ENCODE measurements at places on chromosomes 4 and X. TPM values are rescaled to one million over a fixed set of nuclear protein-coding genes. Genes with fewer than 3 reads are reported as not detected.
A peak's percentile ranks its signal among the peaks of the same experiment; 100 is the strongest.

Gene SMIM10
- 3.5 TPM for total RNA-seq

Gene ARX
- total RNA-seq = not detected

Gene UBE2D3
- total RNA-seq = 381 TPM

Gene MUC7
- total RNA-seq = not detected

Gene THAP6
- total RNA-seq = 16.3 TPM

Gene AFM
- total RNA-seq = not detected

Gene SOWAHB
- total RNA-seq = not detected

Gene CT45A1
- total RNA-seq = not detected

Gene BEND2
- not detected for total RNA-seq

Gene POLR2B
- 82.5 TPM for total RNA-seq

Gene GYG2
- total RNA-seq = 1.4 TPM

DNA sequence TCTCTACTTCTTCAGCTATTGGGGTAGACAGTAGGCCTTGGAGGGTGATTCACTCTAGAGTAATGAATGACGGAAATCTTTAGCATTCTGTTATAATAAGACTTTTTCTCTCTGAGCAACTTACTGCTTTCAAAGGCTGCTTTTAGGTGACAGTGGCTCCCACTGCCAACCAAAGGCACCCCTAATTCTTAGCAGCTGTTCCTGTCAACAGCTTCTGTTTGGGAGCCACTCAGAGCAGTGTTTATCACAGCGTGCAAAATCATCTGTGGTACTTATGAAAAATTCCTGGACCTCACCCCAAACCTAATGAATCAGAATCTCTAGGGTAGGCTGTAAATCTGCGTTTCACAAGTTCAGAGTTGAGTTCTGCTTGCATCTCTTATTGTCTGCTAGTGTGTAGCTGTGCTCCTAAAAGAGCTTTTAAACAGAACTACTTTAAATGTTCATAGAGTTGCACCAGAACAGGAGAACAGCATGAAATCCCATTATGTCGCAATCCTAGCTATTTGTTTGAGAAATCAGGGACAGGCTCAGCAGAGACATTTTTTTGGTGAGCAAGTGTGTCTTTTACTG lies 52.8 kb upstream of the POU4F2 start:
- DNase-seq = no peak

- no peak for DNase-seq
Measured at GRCh38 chr4:95387719-95388118, 161.1 kb downstream of the UNC5C start.

DNA sequence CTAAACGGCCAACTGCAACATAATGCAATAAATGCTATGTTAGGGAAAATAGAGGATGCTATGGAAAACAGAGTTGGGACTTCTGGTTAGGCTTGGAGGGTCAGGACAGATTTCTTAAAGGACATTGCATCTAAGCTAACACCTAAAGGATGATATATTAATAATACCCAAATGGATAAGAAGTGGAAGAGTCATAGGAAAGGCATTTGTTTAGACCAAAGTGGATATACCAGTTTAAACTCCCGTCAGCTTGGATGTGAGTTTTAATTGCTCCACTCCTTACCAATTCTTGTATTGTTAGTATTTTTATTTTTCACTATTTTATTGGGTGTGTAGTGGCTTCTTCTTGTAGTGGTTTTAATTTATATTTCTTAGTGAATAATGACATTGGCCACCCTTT lies 93.9 kb downstream of the PTPN13 start:
- DNase-seq = no peak

- no peak for DNase-seq
Measured at GRCh38 chr4:600850-601515, 24.4 kb upstream of the PDE6B start.

GRCh38 chr4:38904090-38904666 lies 36.6 kb downstream of the FAM114A1 start:
- no peak for DNase-seq

DNA sequence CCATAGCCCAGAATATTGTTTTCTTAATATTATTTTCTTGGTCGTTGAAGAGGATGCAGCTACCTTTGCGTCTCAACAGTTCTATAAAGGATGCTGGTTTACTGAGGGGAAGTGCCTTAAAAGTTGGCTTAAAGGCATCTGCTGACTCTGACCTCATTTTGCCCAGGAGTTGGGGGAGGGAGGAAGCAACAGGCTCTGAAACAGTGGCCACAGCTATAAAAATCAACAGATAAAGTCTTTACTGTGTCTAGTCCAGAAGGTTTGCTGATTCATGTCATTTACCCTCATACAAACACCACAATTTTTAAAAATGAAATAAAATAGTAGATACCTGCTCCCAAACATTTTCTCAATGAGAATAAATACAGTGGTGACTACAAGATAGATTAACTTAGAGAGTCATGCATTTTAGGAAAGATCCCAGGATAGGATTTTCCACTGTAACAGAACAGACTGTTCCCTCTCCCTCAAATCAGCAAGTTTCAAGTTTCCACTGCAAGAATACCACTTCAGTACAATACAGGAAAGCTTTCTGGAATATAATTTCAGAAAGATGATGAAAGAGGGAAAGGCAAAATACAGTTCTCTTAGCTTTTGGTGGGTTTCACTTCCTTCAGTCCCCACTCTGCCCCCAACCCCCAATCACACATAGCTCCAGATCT lies 1.9 kb downstream of the PHKA1 start:
- no peak for DNase-seq

- DNase-seq = no peak
Measured at GRCh38 chr4:114839986-114840385, 241.4 kb downstream of the UGT8 start.

GRCh38 chrX:42025861-42026260 lies 102.5 kb upstream of the CASK start:
- DNase-seq = no peak

GRCh38 chr4:157270108-157270507 lies 49.6 kb downstream of the GRIA2 start:
- DNase-seq = no peak

DNA sequence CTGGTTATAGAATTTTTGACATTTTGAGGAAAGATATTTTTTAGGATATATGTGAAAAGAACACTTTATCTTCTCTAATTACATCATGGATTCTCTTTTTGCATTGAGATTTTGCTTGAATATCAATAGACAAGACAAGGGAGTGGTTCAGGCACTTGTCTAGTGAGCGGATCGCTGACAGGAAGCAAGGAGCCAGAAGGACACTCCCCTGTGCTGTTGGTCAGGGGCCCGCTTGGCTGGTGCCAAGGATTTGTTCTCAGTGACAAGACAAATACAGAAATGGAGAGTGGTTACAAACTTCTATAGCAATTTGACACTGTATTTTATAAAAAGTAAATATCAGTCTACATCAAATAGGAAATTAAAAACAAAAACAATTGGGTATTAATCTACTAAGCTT lies 60.0 kb downstream of the SLC9B1 start:
- DNase-seq = peak; percentile 44

GRCh38 chr4:179757641-179758040 lies 2315.4 kb upstream of the AGA start:
- DNase-seq = no peak

DNA sequence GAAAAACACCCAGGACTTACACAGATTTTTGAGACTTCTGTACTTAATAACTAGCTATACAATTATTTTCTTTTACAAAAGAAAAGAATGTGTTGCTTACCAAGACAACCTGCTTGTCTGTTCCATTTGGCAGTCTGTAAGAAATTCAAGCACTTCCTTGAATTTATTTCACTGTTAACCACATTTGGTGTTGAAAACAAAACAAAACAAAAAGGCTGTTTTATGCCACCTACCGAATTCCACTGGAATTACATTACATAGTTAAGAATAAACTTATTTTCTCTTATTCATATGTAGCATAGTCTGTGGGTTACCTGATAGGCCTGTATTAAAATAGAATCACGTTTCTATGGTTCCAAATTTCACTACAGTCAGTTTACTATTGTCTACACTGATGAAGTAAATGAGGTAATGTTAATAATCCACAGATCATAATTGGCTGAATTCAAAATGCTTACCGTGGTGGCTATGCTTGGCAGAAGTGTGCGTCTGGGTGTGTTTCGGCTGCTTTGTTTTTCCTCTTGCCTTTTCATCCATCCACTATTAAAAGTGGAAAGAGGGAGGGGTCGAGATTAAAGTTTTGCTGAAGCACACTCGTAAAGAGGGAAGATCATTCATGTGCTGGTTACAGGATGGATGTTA lies at the start of gene TLR1:
Gene TLR1, minus strand, starts transcription at position 138 of the 642 bp plus-strand sequence. CDS start 5,960 bp downstream, outside the sequence.
- no peak for DNase-seq

- DNase-seq = no peak
Measured at GRCh38 chr4:54063229-54063628, 1.2 kb downstream of the CHIC2 start.

- no peak for DNase-seq
Measured at GRCh38 chr4:88413801-88414200, 35.1 kb downstream of the HERC6 start.

GRCh38 chr4:133152330-133152821 lies 3.3 kb downstream of the PCDH10 start:
- DNase-seq = no peak

DNA sequence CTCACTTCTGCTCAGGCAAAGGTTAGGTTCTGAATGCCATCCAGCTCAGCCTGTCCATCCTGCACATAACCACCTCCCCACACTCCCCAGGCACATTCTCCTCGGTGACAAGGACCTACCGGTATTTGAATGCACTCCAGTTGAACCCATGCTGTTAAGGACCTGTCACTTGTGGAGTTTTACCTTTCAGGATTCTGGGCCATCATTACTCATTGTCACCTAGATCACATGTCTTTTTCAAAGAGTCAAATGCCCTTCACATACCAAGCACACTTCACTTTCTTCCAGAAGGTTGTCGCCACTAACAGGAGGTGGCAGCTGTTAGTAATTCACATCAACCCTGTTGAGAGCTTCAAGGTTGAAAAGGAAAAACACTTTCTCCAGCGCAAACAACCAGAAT lies 218.3 kb downstream of the SOWAHB start:
- DNase-seq = no peak

DNA sequence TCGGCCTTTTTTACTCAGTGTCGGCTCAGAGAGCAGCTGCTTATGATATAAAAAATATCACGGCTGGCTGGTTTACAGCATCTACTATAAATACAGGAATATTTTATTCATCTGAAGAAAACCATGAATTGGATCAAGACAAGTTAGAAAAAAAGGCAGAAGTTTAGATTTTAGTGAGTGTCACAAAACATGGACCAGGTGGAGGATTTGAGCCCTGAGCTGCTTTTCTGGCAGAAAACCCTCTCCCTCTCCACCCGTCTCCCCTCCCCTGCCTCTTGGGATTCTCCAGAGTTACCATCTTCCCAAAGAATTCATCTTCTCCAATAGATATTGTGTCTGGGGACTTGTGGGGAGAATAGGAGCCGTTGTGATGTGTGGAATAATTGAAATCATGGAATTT lies 142.8 kb upstream of the RAI2 start:
- DNase-seq = no peak

DNA sequence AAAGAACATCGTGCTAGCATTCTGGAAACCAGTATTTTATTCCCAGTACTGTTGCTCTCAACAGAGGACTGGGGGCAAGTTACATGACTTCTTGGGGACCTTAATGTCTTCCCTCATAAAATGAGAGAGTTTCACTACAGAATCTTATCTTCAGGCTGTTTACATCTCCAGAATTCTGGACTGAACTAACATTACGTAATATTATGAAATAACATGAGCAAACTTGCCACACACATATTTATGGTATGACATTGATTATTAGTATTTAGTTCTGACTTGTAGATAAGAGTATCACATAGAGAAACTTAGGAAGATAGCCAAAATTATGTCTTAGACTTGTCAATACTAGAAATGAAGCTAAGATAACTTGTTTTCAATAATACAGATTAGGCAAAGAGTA lies 68.0 kb downstream of the NFKB1 start:
- DNase-seq = no peak

- DNase-seq = no peak
Measured at GRCh38 chrX:71400710-71401109, 34.6 kb downstream of the TAF1 start.

- DNase-seq = no peak
Measured at GRCh38 chrX:28108186-28108945, 127.1 kb upstream of the DCAF8L1 start.

DNA sequence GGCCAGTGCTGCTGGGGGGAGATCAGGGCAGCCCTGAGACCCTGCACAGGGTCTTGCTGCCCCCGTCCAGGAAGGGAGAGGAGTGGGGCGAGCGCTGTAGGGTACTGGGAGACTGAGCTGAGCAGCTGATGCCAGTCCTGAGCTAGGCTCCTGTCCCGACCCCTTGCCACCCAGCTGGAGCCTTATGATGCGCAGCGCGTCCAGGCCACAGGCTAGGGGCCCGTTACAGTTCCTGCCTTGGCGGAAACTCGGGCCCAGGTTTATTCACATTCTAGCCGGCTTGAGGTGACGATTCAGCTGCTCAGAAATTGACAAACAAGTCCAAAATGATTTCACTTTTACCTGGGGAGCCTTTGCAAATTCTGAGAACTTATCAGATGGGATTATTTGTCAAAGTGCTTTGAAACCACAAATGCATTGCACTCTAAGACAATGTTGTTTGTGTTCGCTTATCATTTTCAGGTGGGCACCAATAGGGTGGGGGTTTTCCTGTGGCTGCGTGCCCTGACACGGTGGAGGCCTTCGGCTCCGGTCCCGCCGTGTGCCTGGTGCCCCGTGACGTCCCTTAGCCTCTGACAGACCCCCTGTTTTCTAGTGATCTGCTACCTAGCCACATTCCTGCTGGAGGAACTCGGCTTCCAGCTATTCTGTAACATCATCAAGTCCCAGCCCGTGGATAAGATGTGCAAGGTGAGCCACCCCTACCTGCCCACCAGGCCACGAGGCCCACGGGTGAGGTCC lies 18.9 kb downstream of the CFAP99 start:
- no peak for DNase-seq

DNA sequence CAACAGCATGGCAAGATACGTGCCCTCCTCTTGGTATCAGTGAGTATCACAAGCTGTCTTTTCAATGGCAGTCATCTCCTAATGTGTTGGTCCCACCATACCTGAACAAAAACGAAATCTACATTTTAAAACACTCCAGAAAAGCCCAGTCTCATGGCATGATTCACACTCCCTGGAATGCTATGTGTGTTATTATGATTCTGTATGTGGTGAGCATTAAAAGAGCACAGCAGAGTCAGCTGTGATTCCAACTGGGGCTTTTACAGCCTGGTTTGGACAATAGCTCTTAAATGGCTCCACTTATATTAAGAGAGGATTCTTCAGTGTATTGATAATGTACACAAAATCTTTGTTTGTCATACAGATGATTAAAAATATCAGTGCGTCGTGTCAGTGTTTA lies 274.1 kb upstream of the GK2 start:
- no peak for DNase-seq

DNA sequence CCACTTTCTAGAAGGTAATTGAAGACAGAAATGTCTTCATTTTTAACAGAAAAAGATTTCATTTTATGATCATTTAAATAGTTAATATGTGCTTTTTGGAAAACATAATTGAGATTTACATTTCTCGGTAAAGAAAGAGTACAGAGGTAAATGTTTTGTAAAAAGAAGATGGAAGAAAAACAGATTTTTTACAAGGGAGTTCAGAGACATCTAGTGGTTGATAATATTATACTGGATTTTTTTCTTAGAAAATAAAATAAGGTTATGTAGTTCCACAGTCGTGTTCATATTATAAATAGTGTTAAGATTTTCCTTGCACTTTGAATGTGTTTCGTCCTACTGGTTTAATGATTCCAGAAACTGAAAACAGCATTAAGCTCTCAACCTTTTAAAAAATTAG lies 60.6 kb downstream of the SMARCA1 start:
- DNase-seq = no peak

Data from heart left ventricle (tissue), 16 donors.